OCI-M1 (cell line): ENCODE measurements at places on chromosomes 12 and 14.

DNA sequence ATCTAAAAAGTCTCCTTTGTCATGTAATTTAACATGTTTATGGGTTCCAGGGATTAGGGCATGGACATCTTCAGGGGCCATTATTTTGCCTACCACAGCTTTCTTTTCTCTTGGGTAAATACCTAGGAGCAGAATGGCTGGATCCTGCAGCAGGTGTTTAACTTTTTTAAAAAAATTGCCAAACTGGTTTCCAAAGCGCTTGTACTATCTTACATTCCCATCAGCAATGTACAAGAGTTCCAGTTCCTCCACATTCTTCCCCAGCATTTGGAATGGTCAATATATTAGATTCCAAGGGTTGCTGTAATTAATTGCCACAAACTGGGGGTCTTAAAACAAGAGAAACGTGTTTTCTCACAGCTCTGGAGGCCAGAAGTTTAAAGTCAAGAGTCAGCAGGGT is 27.7 kb upstream of the MYL2 start:
- no peak for DNase-seq

GRCh38 chr12:123761841-123762714 is at the start of gene DNAH10:
DNAH10 (plus strand) TSS chr12:123762301; CDS start chr12:123762337, 36 bp downstream.
- no peak for DNase-seq

GRCh38 chr12:26281320-26281719 is 85.9 kb downstream of the SSPN start:
- no peak for DNase-seq

GRCh38 chr12:29655861-29656260 is 127.9 kb downstream of the TMTC1 start:
- no peak for DNase-seq

- no peak for DNase-seq
These were observed 184.3 kb upstream of the C14orf180 start for GRCh38 chr14:104395276-104395675.

DNA sequence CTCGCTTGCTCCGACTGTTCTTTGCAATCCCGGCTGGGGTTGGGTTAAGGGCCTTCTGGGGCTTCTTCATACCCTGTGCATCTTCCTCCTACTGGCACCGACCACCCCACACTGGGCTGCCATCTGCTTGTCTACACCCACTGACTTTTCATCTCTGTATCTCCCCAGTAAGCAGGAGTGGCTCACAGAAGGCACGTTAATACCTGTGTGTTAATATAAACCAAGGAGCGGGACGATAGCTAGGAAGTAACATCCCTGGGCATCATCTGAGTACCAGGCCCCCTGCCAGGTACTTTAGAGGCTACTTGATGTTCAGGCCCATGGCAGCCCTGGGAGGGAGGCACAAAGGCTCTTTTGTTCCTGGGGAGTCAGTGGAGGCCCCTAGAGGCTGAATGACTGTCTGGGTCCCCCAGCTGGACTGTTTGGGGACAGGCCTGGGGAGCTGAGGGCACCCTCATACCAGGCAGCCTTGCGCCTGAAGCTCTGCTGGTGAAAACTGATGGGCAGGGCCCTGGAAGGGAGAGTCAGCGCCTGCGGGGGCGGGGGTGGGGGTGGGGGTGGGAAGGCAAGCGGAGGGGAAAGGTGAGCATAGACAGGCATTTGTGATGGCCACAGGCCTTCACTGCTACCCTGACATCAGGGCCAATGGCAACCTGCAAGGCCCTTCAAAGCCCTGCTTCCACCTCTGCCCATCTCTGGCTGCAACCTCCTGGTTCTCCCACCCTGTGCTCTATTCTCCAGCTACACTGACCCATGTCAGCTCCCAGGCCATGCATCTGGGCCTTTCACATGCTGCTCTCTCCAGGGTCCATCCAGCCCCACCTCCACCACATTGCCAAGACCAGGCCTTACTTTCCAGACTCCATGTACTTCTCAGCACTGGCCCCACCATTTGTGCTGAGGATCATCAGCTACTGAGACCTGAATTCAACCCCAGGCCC is 34.2 kb upstream of the DEGS2 start:
- no peak for DNase-seq

GRCh38 chr14:105014631-105015030 is 6.3 kb downstream of the CDCA4 start:
- no peak for DNase-seq

GRCh38 chr12:45725631-45726602 is 3.6 kb upstream of the ARID2 start:
- DNase-seq: peak; percentile 80

GRCh38 chr12:105089817-105090216 is 5.6 kb upstream of the ALDH1L2 start:
- DNase-seq: no peak

DNA sequence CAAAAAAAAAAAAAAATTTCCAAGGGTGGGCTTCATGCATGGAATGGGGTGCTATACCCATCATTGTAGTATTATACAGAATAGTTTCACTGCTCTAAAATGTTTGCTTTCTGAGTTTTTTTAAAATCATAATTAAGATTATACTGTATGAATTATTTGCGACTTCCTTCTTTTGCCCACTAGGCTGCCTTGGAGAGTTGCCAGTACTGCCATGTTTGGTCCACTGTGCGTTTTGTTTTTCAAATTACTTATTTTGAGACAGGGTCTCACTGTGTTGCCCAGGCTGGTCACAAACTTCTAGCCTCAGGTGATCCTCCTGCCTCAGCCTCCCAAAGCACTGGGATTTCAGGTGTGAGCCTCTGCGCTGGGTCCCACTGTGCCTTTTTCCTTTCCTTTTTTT is 19.9 kb downstream of the PLBD2 start:
- no peak for DNase-seq

GRCh38 chr14:93107453-93107852 is 8.3 kb downstream of the ITPK1 start:
- no peak for DNase-seq

DNA sequence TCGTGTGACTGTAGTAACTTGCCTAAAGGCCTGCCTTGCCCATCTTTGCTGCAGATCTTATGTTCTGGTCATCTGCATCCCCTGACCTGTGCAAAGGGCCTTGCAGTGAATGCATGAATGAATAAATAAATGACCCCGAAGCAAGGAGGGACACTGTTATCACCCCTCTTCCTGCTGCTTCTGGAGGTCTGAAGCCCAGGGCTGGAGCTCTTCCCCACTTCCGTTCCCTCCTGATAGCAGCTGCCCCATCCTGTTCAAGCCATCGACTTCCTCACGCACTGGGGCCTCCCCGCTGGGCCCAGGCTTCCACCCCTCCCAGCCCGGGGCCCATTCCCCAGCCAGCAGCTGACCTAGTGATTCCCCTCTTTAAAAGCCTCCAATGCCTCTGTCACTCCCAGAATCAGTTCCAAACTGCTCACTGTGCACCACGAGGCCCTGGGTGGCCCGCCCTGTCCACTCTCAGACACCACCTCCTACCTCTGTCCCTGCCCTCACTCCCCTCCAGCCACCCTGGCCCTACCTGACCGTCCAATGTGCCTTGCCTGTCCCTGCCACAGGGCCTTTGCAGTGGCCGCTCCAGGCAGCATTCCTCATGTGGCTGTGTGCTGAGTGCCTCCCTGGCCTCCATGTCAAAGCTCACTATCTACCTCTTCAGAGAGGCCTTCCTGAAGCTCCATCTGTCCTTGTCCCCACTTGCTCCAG is 78.6 kb downstream of the SCARB1 start:
- DNase-seq: no peak

DNA sequence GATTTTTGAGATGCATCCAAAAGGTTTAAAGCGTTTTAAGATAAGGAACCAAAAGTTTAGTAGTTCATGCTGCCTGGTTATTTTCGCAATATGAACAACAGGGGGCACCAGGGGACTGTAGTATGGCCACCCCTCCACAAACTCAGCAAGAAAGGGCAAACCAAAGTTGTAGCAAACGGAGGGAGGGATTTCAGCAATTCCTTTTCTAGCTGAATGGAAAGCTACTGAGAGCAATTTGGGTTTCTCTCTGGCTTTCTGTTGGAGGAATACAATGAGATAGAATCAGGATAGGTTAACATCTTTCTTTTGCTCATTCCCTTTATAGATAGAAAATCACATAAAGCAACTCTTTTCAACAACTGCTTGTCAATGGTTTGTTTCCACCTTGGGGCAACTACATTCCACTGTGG is 62.5 kb downstream of the DRAM1 start:
- DNase-seq: peak; percentile 87

GRCh38 chr14:50524060-50524459 is 8.3 kb downstream of the MAP4K5 start:
- DNase-seq: no peak

- no peak for DNase-seq
These were observed 274.2 kb downstream of the PDZRN4 start for GRCh38 chr12:41462312-41462711.

DNA sequence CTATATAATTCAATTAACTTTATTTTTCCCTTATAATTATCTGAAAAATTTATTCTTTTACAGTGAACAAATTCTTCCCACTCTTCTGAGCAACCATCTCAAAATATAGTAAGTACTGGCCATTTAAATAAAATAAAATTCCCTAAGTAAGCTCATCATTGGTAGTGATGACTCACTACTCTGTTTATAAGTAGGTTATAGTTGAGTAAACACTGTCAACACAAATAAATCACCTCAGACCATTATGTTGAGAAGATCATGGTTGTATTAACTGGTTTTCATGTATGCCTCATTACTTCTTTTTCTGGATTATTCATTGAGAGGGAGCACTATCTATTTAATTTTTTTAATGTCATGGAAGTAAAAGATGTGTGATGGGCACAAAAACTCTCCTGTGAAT is 220.5 kb downstream of the SEC23A start:
- DNase-seq: no peak

DNA sequence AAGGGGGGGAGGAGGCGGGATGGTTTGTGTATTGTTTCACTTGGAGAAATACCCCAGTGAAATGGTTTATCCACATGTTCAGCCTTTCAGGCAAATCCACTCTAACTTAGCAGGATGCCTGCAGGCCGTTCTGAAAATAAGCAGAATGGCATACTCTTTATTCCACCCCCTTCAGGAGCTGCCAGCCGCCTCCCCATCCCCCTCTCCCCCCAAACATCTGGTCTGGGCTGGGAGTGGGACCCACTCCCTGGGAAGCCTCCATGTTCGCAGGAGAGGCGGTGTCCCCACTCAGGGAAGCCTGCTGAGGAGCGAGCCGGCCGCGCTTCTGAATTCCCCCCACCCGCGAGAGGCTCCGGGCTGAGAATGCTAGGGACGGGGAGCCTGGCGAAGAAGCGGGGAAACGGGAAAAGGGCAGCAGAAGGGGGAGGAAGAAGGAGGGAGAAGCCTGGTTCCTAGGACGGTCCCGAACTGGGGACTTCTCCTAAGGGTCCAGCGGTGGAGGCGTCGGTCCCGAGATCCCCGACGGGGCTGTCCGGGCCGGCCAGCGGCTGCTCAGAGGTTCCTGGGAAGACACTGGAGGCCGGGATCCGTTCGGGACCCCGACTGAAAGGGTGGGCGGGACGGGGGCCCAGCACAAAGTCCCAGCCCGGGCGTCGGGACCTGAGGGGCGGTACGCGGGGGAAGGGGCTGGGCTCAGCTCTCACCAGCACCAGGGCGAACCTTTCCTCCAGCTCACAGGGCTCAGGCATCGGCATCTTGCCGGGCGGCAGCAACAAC is 666 bp downstream of the FMNL3 start:
- DNase-seq: peak; percentile 47

DNA sequence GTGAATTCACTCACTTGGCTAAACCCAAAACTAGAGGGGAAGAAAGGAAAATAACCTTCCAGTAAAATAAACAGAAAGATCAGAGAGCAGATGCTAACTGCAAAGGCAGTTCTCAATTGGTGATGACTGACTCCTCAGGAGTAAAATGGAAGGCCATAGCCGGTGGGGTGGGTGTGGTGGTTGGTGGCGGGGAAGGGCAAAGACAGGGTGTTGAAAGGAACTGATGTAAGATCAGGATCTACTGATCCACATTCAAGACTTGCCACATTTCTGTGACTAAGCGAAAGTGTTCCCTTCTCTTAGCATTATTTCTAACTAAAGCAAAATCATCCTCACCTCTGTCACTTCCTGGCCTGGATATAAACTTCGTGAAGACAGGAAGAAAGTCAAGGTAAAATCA is 26.3 kb upstream of the TC2N start:
- peak; percentile 2 for DNase-seq

GRCh38 chr14:87387806-87388205 is 605.2 kb downstream of the GALC start:
- no peak for DNase-seq

DNA sequence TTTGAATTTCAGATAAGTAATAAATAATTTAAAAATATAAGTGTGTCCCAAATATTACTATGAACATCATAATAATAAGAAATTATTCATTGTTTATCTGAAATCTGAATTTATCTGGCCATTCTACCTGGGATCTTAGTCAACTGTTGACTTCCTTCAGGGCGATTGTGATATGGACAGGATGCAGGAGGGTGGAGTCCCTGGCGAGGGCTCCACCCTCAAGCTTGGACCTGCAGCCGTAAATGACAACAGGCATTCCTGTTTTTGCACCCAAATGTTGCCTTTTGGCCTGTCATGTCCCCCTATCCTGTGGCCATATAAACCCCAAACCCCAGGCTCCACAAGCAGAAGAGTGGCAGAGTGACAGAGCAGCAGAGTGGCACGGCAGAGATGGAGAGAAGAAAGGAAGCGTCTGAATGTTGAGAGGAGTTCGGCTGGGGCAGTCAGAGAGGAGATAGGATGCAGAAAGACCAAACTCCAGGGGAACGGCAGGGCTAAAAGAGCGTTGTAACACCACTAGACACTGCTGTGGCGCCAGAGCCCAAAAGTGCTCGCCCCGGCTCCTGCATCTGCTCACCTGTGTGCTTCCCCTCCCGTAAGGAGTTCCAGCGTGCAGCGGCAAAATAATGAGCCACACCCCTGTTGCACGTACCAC is 39.4 kb upstream of the FUT8 start:
- DNase-seq: no peak

DNA sequence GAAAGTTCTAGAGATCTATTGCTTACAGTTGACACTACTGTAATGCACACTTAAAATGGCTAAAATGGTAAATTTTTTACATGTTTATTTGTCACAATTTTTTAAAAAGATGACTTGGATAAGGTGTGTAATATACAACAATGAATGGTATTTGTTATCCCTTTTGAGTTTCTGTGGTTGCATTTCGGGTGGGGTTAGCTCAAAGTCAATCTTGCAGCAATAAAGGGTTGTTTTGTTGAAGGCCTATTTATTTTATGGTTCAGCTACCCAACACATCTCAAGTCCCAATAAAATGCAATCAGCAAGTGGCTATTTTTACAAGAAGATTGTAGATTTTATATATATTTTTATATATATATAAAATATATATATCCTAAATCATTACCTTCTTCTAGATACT is 22.1 kb downstream of the SNRPF start:
- no peak for DNase-seq

DNA sequence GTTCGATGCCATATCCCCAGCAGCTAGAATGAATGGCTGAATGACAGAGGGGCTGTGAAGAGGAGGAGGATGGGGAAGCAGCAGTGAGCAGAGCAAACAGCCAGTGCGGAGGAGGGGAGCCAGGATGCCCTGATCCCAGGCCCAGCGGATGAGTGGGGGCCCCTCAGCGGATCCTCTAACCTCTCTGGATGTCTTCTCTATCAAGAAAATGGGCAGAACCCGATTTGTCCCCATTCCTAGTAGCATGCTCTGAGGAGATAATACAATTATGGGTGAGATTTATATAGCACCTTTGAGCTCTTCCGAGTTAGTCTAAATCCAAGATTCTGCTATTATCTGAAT is 30.0 kb upstream of the RPLP0 start:
- DNase-seq: no peak
